Activated T-helper 17 cell treated with anti-CD3 and anti-CD28 coated beads, Interleukin-2, amount 50 U/mL, for 72 hours (primary cell): ENCODE measurements at places on chromosomes 1 and 21. TPM values are rescaled to one million over a fixed set of nuclear protein-coding genes. Genes with fewer than 3 reads are reported as not detected.

DNA sequence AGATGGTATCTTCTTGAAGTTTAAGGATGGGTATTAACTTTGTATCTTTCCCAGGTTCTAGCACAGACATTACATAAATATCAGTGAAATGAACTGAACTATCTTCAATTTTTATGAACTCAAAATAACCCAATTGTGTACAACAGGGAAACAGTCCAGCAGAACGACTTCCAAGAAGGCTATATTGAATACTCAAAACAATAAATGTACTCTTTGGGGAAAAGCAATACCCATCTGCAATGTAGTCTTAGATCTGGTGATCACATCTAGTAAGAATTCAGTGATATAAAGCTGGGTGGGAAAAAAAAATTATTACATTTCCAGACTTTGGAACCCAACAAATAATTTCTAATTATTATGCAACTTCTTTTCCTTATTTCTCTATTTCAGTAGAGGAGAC, 33.1 kb upstream of the GORAB start:
- no peak for ATAC-seq

- no peak for ATAC-seq
Measured at GRCh38 chr1:238466459-238466858, 575.7 kb upstream of the ZP4 start.

DNA sequence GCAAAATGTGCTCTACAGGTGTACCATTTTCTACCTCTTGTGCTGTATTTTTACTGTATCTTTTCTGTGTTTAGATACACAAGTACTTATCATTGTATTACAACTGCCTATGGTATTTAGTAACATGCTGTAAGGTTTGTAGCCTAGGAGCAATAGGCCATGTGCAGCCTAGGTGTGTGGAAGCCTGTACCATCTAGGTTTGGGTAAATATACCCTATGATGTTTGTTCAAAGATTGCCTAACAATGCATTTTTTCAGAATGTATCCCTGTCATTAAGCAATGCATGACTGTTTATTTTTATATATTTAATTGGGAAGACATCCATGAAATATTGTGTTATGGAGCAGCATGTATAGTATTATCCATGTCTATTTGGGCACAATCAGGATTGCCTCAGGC, 11.0 kb downstream of the ETV3L start:
- ATAC-seq = no peak

DNA sequence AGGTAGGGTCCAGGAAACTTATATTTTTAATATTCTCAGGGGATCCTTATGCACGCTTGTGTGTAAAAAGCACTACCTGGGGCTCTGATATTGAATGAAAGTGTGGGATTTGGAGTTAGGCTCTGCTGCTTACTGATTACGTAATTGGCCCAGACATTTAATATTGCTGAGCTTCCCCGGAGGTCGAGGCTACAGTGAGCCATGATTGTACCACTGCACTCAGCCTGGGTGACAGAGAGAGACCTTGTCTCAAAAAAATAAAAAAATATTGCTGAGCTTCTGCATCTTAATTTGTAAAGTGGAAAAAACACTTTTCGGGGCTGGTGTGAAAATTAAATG, 62.2 kb upstream of the KIF26B start:
- no peak for ATAC-seq

- ATAC-seq = no peak
Measured at GRCh38 chr1:203089001-203089650, 3.3 kb upstream of the MYOG start.

DNA sequence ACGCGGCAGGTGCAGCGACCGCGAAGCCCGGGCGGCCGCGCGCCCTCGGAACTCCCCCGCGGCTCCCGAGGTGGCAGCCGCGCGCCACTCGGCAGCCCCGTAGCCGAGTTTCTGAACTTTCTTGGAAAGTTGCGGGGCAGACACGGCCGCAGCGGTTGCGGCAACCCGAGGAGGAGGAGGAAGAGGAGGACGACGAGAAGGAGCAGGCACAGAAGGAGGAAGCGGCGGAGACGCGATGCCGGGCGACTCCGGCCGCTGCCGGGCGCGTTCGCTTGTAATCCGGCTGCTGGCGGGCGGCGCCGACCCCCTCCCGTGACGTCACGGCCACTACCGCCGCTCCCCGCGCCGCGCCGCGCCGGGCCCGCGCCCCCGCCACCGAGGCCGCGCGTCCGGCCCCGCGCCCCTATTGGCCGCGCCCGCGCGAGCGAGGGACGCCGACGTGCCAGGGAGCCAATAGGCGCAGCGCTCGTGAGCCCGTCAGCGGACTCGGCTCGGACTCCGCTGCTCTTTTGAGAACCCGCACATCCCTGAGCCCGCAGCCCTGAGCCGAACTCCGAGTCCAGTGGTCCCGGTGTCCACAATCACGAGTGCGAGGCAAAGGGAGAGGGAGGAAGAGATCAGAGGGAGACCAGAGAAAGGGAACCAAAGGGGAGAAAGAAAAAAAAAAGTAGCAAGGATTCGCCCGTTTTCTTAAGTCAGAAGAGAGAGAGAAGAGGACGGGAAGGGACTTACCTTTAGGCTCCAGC, 736 bp upstream of the BARHL2 start:
- no peak for ATAC-seq

DNA sequence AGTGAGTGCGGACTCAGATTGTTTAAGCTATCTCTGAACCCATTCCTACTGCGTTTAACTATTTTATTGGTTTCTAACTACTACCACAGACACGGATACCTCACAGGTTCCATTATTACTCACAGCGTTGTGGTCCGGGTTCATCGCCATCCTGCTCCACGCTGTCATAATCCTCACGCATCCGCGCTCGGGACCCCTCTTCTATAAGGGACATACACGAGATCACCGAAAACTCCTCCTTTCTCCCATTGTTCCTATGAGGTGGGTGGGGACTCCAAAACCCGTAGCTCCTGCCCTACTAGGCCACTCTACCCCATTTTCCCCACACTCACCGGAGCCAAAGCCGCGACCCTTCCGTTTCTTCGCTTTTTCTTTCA, 610 bp downstream of the RBM8A start:
- peak; percentile 69 for ATAC-seq

Gene S100A7A
- total RNA-seq = not detected

DNA sequence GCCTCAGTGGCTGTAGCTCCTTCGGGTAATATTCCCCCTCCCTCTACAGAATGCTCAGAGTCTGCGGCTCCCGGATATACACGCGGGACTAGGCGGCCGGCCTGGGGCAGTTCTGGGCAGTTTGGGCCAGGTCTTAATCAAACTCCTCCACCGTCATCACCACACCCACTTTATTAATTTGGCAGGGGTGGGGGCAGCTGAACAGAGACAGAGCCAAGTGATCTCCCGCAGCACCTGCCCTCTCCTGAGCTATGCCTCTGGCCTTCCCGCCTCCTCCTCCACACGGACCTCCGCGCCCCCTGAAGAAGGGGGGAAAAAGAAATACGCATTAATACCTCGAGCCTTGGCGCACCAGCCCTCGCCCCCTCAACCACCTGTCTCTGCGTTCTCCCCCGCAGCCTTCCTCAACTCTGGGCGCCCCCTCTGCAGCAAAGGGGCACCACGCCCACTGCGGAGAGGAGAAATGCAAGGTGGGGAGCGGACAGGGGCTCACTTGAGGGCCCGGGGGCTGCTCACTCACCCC, 42.6 kb downstream of the CD34 start:
- peak; percentile 20 for ATAC-seq

DNA sequence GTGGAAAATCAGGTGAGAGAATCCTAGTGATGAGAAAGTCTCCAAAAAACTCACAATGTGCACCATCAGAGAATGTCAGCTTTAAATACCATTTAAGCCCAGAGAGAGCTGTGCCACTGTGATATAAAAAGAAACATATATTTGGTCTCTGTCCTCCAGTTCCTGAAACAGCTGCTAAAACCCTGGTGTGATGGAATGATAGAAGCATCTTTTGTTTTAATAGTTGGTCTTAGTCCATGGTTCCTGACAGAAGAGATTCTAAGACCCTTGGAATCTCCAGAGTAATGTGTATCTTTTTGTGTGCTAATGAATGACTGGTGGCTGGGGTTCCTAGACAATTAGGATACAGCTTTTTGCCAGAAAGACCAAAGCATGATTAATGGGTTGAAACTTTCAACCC, 302.8 kb upstream of the B3GALT2 start:
- no peak for ATAC-seq

DNA sequence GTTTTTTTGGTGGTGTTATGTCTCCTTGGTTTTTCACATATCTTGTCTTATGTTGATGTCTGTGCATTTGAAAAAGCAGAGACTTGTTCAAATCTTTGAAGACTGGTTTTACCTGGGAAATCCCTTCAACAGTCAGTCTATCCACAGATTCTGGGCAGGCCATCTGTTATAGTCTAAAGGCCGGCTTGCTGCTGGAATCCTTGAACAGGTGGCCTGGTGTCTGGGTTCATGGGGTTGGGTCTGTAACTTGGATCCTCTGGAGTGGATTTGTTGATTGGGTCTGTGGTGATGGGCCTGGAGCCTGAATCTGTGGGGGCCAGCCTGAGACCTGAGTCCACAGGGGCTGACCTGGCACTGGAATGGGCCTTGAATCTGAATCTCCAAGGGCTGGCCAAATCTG, 12.2 kb downstream of the LORICRIN start:
- ATAC-seq = no peak

Gene SFN
- 4.7 TPM for total RNA-seq

GRCh38 chr21:33428669-33429068, 25.5 kb downstream of the IFNGR2 start:
- no peak for ATAC-seq

Gene RGS1
- total RNA-seq = 64.7 TPM

DNA sequence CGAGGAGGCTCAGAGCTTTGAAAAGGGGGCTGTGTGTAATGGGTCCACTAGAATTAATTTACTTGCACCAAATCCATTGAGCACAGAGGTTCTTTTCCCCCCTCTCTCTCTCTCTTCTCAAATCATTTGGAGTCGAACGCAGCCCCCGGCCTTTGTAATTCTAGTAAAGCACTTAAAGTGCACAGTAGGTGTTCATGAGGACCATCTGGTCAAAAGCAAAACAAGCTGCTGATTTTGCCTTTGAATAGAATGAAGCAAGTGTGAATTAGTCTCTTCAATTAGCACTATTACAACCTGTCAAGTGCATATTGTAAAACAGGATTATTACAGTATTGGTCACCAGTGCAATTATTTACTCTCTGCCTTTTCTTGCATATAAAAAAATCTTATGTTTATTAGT, 259.9 kb downstream of the FAF1 start:
- no peak for ATAC-seq

GRCh38 chr1:107525961-107526360, 385.1 kb downstream of the NTNG1 start:
- no peak for ATAC-seq

Gene NCF2
- total RNA-seq = 4.4 TPM

GRCh38 chr1:14795589-14795988, 197.1 kb downstream of the KAZN start:
- no peak for ATAC-seq

- ATAC-seq = no peak
Measured at GRCh38 chr1:246932366-246932700, 585 bp upstream of the AHCTF1 start.

DNA sequence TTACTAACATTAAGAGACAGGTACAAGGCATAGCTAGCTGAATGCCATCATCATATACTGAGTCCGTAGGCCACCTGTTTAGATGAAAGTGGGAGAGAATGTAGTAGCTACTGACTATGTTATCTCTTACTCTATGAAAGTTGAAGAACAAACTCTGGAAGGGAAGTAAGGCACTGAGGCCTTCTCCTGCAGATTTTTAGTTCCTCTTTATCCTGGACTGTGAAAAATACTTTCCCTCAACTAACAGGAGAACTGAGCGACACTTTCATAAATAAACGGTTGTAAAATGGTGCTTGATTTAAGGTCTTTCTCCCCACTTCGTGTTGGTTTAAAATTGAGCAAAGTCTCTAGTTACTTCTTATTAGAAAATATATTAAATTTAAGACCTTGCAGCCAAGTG, 101.9 kb downstream of the FNBP1L start:
- ATAC-seq = no peak

DNA sequence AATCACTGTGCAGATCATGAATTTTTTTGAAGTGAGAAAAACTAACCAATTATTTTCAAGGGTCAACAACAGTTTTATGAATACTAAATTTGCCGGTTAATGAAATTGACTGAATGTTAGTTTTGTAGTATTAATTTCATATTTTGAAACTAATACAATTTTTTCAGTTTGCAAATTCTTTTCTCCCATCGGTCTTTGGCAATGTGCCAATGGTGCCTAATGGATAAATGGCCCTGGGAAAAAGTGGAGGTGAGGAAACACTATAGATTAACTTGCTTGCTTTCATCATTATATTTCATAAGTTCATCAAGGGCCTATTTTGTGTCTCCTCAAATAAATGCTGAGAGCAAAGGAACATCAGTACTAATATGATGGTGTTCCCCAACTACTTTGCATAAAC, 4.1 kb downstream of the C1orf141 start:
- ATAC-seq = no peak

GRCh38 chr1:224177356-224177999, 5.6 kb upstream of the DEGS1 start:
- ATAC-seq = no peak

Gene GCLM
- 15.4 TPM for total RNA-seq

Gene SAMSN1
- total RNA-seq = 93.3 TPM

GRCh38 chr1:156591181-156591431, 470 bp upstream of the NAXE start:
- ATAC-seq = no peak

Gene OR10J5
- not detected for total RNA-seq

GRCh38 chr1:200893411-200893901, 1.2 kb upstream of the INAVA start:
- ATAC-seq = no peak

Gene TMPRSS15
- total RNA-seq = not detected

Gene AMPD1
- not detected for total RNA-seq

Gene TDRD5
- total RNA-seq = not detected

Gene ZMYND12
- 0.50 TPM for total RNA-seq
